Stimulated activated CD4-positive, alpha-beta T cell treated with anti-CD3 and anti-CD28 coated beads, Interleukin-1b, Interleukin-23, amount 100 ng/mL, for 48 hours (primary cell): ENCODE measurements at places on chromosomes 5 and 9.
A peak's percentile ranks its signal among the peaks of the same experiment; 100 is the strongest.

DNA sequence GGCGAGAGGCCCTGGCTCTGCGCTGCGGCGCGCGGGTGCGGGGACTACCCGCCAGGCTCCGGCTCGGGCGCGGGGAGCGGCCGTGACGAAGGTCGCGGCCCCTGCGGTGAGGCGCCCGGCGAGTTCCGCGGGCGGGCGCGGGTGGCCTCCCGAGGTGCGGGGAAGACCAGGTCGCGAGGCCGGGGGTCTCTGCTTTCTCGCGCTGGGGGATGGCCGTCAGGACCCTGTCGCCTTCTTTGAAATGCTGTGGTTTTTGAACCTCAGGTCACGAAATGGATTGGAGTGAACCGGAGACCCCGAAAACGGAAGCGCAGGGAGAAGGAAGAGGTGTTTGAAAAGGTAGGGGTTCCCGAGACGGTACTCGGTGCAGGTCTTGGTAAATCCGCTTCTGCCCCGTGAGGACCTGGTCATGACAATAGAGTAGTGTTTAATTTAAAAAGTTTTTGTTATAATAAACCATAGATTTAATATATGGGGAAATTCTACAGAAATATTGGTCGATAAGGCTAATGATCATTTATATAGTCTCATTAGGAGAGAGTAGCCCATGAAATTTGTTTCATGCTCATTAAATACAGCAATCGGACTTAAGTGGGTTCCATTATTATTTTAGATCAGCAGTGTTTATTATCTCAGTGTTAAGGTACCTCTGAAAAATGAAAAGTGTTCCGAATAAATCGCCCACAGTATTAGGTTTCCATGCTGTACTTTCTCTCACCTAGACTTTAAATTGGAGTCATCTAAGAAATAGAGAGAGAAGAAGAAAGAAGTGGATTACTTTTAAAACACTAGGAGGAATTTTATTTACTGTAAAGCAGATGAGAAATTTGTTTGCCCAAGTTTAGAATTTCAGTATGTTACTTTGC lies 279.0 kb downstream of the AOPEP start:
- DNase-seq: no peak

DNA sequence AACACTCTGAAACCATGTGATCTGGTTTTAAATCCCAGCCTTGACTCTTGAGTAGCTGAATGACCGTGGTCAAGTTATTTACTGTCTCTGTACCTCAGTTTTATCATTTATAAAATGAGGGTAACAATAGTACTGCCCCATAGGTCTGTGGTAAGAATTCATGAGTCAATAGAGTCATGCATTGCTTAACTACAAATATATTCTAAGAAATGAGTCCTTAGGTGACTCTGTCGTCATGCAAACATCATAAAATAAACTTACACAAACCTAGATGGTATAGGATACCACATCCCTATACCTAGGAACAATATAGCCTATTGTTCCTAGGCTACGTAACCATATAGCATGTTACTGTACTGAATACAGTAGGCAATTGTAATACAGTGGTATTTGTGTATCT lies 20.3 kb upstream of the ABCA1 start:
- no peak for DNase-seq

DNA sequence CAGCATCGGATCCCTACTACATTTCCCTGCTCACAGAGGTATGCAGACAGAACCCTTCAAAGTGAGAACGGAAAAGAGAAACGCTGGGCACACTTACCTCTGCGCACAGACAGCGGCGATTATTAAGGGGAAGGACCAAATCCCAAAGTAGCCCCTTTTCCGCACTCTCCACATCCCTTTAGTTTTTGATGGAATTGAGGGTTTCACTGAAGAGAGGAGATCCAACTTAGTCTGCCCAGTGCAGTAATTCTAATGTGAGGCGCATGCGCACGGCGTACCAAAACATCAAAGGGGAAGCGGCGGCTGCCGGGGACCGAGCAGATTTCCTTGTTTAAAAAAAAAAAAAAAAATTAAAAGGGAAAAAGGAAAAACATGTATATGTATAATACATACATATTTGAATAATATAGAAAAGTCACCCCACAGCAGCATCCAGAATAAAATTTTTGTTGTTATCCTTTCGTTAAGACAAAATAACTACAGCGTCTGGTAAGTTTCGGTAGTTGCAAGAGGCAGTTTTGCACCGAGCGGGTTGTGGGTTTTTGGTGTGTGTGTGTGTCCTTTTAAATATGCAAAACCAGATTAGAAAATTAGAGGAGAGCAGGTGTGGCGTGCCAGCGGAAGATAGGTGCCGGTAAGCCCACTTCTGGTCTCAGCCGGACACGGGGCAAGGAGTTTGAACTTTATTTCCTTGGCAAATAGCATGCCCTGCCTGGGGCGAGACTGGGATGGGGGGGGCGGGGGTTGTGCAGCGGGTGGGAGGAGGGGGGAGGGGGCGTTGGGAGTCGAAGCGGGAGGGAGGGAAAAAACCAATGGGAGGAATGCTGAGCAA lies at the start of gene GABRB2:
Gene GABRB2 (minus strand): TSS at position 256 of the 832 bp plus-strand sequence. CDS start 82 bp downstream, at position 174.
- peak; percentile 34 for DNase-seq

DNA sequence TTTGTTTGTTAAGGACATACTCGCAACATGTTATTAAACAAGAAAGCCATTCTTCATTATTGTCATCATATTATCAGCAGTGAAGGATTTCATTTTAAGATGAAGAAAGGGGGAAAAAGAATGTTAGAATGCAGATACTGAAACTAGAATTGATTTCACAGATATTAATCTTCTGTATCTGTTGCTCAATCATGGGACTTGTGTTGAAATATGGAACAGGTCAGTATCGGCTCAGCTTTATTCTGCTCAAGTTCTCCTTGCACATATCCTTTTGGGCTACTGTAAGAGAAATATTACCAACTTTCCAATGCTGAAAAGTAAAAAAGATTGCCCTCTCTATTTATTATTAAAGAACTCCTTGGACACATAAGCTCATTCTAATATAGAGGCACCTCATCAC lies 13.8 kb upstream of the ANXA1 start:
- DNase-seq: no peak

- DNase-seq: no peak
Observed at GRCh38 chr5:10441992-10442435, 335 bp downstream of the ROPN1L start.

DNA sequence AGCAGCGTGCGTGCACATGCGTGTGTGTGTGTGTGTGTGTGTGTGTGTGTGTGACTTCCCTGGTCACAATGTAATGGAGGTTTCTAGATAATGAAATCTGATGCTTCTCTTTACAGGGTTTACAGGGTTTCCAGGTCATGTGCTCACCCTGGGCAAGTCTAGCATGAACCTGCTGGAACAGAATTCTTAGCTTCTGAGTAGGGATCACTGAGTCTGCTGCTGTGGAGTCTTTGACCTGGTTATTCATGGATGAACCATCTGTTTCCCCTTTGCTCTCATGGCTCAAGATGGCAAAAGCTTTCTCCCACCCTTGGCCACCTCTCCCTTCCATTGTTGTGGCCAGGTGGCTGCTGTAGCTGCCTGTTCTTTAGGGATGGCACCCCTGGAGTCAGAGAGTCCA lies 111.6 kb upstream of the SHB start:
- no peak for DNase-seq
